ENCODE measurements at places on chromosomes 3 and 15. TPM values are rescaled to one million over a fixed set of nuclear protein-coding genes. Genes with fewer than 3 reads are reported as not detected.

Gene LSG1
- 40.3 TPM for total RNA-seq

DNA sequence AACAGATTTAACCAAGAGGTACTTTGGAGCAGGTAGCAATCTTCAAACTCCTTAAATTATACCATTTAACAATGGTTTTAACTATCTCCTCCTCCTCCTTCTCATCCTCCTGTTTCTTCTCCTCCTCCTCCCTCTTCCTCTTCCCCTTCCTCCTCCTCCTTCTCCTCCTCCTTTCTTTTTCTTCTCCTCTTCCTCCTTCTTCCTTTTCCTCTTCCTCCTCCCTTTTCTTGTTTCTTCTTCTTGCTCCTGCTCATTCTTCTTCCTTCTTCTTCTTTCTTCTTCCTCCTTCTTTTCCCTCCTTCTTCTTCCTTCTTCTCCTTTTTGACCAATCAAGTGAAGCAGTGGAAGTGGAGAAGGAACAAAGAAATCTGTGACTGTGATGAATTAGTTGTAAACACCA is 14.1 kb downstream of the PATL2 start:
- DNase-seq: no peak

Gene CCPG1
- total RNA-seq: 23.1 TPM

GRCh38 chr3:42654331-42655201 is 1.1 kb downstream of the ZBTB47 start:
- DNase-seq: peak; percentile 87

DNA sequence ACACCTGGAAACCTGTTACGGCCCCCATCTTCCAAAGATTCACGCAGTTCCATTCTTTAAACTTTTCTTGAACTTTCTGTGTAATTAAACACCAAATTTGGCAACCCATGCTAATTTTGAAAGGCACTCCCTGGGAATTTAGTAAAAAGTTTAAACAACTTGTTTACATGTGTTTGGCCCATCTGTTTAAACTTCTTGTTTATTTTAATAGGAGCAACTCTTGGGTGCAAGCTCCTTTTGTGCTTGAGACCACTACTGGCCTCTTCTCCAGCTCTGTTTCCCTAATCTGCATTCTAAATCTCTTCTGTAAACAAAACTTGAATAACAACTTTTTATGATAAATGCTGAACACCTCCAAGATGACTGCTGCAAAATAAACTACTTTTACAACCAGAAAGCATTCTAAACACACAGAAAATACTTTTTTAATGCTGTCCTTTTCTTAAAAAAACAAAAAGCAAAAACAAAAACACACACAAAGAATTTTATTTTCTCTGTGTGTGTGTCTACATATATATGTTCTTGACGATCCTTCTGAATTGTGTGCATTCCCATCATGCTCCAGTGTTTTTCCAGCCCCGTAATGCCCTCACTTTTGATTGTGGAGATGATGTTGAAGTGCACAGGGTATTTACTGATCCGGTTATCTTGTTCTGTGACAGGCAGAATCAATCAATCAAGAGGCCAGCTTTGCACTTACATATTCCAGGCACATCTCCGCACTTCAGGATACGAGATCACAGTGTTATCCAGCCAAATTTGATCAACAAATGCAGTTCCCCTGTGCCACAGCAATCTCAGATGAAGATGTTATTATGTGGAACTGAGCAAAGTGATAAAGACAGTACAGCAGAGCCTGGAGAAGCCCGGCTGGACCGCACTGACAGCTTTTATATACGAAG is 416.9 kb downstream of the FOXP1 start:
- DNase-seq: no peak

DNA sequence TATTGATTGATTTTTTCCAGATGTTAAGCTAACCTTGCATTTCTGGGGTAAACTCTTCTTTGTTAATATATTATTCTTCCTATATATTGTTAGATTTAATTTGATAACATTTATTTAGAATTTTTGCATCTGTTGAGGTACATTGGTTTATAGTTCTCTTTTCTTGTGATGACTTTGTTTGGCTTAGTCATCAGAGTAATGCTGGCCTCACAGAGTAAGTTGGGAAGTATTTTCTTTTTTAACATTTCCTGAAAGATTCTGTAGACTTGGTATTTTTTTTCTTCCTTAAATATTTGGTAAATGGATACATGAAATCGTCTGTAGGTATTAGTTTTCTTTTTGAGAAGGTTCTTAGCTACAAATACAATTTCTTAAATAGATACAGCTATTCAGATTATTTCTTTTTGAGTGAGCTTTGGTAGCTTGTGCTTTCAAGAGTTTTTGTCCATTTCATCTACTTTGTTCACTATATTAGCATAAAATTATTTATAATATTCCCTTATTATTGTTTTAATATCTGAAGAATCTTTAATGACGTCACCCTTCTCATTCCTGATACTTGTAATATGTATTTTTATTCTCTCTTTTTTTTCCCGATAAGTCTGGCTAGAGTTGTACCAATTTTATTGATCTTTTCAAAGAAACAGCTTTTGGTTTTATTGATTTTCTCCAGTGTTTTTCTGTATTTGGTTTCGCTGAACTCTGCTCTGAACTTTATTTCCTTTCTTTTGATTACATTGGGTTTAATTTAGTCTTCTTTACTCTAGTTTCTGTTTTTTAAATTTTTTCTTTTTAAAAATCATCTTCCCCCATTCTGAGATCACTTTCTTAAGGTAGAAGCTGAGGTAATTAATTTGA is 6.5 kb upstream of the HPS3 start:
- no peak for DNase-seq

- DNase-seq: no peak
These were observed 7.3 kb downstream of the MYO5C start for GRCh38 chr15:52288051-52288942.

GRCh38 chr3:12132881-12133280 is 25.8 kb downstream of the TIMP4 start:
- no peak for DNase-seq

DNA sequence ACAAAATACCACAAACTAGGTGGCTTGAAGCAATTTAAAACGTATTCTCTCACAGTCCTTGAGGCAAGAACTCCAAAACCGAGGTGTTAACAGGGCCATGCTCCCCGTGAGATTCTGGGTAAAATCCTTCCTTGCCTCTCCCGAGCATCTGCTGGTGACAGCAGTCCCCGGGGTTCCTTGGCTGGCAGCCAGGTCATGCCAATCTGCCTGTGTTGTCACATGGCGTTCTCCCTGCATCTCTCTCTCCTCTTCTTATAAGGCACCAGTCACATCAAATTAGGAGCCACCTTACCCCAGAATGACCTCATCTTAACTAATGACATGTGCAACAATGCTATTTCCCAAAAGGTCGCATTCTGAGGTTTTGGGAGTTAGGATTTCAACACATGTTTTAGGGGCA is 26.3 kb upstream of the LRRN1 start:
- no peak for DNase-seq

DNA sequence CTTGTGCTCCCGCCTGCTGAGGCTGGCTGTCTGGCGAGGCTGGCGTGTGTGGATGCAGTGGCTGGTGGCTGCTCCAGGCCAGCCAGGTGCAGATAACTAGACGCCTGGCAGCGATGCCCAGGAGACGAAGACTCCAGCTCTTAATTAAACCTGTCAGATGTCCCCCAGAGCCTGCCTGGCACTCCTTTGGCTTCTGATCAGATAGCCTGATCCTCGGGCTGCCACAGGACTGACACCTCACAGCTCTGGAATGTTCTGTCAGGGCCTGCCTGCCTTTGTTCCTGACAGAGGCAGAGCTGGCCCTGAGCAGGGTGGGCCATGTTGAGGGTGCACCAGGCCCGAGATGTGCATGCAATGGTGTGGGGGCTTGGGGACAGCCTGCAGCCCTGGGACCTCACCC is 36.5 kb downstream of the PLXNA1 start:
- DNase-seq: no peak

- DNase-seq: no peak
These were observed 2.9 kb downstream of the ADPRH start for GRCh38 chr3:119582178-119582577.

Gene KLHL18
- 10.1 TPM for total RNA-seq

Gene CPEB1
- 10.6 TPM for total RNA-seq

DNA sequence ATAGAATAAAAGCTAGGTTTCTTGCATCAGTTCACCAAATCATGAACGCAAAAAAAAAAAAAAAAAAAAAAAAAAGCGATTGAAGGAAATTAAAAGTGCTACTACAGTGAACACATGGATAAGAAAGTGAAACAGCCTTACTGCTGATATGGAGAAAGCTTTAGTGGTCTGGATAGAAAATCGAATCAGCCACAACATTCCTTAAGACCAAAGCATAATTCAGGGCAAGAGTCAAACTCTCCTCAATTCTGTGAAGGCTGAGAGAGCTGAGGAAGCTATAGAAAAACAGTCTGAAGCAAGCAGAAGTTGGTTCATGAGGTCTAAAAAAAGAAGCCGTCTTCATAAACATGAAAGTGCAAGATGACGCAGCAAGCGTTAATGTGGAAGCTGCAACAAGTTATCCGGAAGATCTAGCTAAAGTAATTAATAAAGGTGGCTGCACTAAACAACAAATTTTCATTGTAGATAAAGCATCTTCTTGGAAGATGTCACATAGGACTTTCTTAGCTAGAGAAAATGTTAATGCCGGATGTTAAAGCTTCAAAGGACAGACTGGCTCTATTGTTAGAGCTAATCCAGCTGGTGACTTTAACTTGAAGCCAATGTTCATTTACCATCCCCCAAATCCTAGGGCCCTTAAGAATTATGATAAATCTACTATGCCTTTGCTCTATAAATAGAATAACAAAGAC is 19.2 kb downstream of the P3H2 start:
- DNase-seq: no peak

GRCh38 chr15:33100314-33100713 is 94.2 kb downstream of the FMN1 start:
- DNase-seq: no peak

GRCh38 chr3:64501298-64501906 is 186.4 kb downstream of the ADAMTS9 start:
- DNase-seq: no peak

DNA sequence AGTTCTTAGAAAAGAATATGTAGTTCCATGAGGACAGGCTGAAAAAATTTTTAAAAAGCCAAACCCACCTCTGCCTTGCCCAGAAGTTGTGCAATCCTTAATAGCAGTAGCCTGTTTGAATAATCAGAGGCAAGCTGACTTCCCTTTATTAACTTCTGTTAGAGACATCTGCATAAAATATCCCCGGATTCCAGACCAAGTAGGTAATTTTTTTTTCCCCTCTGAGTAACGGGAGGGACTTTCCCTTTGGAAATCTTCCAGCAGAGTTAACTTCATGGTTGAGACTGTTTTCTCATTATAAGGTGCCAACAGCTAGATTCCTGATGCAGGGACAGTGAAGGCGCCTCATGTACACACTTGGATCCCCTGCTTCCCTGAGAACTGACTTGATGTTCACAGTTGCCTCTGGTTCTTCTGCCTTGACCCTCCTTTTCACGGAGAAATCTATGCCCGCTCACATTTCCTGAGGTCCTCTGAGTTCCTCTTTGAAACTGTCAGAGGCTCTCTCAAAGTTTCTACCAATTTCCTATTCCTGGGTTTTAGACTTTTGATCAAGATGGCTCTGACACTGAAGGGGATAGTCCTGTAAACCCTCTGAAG is 227.6 kb upstream of the BHLHE40 start:
- no peak for DNase-seq

- no peak for DNase-seq
These were observed 541.6 kb upstream of the ALCAM start for GRCh38 chr3:104825116-104825515.

DNA sequence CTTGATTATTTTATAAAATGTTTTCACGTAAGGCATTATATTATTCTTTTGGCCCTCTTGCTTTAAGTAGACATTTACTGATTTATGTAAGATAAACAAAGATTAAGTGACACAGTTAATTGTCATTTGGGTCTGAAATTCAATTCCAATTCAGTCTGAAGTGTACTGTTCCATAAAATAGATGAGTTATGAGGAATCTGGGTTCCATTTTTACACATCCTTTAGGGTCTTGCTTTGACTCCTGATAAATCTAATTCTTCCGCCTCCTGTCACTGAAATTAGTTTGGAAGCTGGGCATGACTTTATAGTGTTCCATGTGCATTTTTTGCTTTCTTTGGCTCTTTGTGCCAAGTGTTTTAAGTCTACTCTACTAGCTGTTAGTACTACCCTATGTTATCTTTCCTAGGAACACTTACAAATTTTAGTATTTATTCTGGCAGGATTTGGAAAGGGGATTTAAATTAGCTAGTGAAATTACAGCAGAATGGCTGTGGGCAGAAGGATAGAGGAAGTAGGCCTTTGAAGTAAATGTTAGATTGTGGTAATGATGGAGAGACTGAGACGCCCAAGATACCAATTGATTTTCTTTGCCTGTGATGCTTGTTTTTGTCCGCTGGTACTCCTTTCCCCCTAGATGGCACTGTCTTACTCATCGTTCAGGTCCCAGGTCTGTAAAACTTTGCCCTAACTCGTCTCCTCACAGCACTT is 14.3 kb downstream of the ARL8B start:
- DNase-seq: no peak

Gene PIGB
- 6.9 TPM for total RNA-seq

- no peak for DNase-seq
These were observed 26.3 kb downstream of the CDAN1 start for GRCh38 chr15:42710662-42711061.

DNA sequence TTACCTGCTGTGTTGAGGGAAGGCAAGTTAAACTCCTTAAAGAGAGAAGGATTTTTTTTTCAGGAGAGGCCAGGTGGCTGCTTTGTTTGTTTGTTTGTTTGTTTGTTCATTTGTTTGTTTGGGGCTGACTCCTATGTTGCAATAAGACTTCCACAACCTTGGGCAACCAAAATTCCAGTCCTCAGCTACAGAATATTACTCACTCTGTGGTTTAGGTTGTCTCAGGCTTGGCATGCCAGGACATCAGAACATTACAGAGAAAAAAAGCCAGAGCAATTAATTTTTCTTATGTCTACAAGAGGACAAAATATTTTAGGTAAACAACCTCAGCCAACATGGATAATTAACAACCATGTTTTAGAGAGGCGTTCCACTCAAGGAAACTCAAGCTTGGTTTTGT is 156.7 kb upstream of the ATP11B start:
- no peak for DNase-seq

Gene ARPIN
- total RNA-seq: 20.1 TPM

- no peak for DNase-seq
These were observed 67.7 kb upstream of the NR2F2 start for GRCh38 chr15:96262549-96263489.

DNA sequence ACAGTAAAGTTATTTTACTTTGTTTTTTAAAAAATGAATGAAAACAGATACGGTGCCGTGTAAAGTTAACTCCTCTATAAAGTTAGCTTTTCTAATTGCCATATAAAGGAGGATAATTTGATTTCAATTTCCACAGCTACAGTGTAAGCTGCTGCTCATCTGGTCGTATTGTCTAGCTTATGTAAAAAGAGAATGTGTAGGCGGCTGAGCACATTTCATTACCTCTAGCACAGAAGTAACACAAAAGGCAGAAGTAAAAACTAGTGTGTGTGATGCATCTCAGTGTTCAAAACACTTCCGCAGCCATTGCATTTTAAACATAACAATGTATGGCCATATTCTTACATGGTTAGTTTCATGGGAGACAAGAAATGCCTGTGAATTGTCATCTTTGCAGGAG is 105.0 kb upstream of the P2RY1 start:
- DNase-seq: no peak

Gene LTF
- not detected for total RNA-seq

Measured in vagina (tissue), 2 donors.